Activated naive CD4-positive, alpha-beta T cell treated with anti-CD3 and anti-CD28 coated beads, Interleukin-2, amount 10 ng/mL, durations not matched to agents 7 days and 5 days (primary cell): ENCODE measurements at places on chromosomes 6 and 20.

- DNase-seq: no peak
Measured at GRCh38 chr20:34689486-34689885, 12.6 kb upstream of the PIGU start.

GRCh38 chr6:68633281-68633971, 1.7 kb upstream of the ADGRB3 start:
- DNase-seq: no peak

DNA sequence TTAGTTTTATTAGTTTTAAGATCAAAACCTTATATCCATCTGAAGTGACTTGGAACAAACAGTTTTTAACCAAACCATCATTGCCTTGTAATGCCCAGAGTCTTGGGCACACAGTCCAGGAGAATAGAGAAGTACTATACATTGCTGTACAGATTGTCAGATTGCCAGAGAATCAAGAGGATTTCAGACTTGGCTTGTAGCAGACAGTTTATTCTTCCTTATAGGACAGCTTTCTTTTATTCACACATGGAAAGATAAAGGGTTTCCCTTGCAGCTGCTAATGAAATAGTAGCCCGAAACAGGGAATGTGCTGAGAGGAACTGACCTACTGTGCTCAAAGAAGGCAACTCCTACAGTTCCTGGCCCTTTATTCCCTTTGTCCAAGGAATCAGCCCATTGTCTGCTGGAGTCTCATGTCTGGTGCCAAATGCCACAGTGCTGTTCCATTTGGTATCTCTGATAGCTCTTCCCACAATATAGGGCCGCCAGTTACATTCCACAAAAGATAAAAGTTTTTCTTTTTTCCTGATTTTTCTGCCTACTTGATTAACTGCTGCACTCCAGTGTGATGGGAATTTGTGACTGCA, 30.6 kb downstream of the DCBLD1 start:
- DNase-seq: no peak

GRCh38 chr6:5785249-5785648, 221.5 kb downstream of the NRN1 start:
- DNase-seq: no peak

DNA sequence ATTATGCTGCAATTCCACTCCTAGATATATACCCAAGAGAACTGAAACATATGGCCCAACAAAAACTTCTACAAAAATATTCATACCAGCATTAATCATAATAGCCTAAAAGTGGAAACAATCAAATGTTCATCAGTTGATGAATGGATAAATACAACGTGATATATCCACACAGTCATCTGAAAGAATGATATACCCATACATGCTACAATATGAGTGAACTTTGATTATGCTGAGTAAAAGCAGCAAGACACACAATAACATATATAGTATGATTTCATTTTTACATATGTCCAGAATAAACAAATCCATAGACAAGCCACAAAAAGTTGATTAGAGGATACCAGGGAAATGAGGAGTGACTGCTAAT, 30.7 kb downstream of the CDK19 start:
- DNase-seq: no peak

- no peak for DNase-seq
Measured at GRCh38 chr20:5046656-5047339, 45.5 kb upstream of the SLC23A2 start.

GRCh38 chr6:88422831-88423230, 256.7 kb upstream of the CNR1 start:
- no peak for DNase-seq
